ENCODE measurements at places on chromosomes 6 and 20.
A peak's percentile ranks its signal among the peaks of the same experiment; 100 is the strongest.

GRCh38 chr6:157265635-157266034 is 57.7 kb downstream of the TMEM242 start:
- no peak for DNase-seq

DNA sequence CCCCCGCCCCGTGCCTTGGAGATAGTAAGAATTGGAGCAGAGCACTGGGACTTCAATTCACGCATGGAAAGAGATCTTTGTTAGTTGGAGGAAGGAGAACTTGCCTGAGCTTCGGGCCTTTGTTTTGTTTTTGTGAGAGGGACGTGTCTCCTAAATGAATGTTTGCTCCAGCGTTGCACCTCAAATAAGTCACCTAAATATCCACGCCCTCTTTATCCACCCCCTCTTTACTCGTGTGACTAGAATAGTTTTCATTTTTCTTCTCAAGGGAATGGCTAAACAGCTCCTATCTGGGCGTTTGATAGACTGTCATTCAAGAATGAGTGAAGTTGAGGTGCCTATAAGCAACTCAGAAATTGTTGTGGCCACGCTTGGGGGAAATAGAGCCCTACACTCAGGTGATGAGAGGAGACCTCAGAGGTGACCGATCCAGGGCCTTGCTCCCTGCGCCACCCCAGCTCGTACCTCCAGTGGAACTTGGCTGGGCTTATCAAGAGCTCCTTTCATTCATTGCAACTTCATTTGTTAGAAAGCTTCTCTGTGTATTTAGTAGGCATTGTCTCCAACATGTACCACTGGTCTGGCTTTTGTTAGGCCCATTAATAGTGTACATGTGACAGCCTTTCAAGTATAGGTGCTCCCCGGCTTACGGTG is 861 bp downstream of the PCMTD2 start:
- DNase-seq: no peak

GRCh38 chr6:53744321-53744720 is 50.5 kb upstream of the LRRC1 start:
- no peak for DNase-seq

- DNase-seq: no peak
Measured at GRCh38 chr6:116528780-116529179, 16.7 kb downstream of the TRAPPC3L start.

DNA sequence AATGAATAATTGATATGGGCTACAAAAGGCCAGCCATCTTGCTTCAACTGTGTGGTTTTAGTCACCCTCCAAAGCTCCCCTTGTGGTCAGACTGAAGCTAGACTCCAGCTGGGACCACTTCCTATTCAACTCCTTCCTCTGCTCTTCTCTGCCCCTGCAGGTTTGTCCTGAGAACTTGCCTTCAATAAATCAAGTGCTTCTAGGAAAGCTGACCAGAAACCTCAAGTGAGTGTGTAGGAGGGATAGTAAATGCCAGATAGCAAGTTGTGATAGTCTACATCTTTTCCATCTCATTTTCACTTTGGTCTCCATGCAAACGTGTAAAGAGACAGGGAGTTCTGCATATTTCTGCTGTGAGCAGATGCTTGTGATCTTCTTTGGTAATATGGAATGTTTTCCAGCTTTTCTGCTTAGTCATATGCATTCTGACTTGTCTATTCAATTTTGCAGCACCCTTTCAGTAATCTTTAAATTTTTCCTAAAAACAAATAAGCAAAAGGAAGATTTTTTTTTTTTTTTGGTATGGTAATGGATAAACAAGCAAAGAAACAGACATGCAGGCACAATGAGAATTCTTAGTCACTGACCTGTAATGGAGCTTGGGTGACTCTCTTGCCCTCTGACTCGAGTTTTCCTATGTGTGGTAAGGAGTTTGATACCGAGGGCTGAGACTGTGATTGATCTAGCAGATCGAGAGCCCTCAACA is 201.3 kb upstream of the BTBD3 start:
- DNase-seq: peak; percentile 35

DNA sequence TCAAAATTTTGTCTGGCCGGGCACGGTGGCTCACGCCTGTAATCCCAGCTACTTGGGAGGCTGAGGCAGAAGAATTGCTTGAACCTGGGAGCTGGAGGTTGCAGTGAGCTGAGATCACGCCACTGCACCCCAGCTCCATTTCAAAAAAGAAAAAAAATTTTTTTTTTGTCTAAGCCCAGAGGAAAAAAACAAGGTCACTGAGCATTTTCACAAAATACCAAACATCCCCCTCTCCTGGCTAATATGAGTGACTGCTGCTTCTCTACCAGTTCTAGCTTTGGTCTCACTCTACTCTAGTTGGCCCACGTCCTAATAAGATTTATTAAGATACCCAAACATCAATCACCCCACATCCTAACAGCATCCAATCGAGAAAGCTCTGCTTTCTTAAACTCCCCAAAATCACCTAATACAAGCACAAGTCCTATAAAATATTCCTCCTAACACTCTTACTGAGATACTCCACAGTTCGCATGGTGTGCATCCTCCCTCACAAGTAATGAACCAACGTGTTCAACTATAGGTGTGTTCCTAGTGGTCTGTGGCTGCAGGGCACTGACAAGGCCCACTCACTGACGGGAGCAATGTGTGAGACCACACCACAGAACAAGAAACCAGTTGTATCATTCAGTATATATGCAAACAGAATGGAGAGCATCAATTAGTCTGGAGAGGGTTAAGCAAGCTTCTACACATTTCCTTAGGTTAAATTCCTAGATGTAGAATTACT is 64.2 kb downstream of the FKBP5 start:
- no peak for DNase-seq

- no peak for DNase-seq
Measured at GRCh38 chr6:1075444-1075843, 236.5 kb upstream of the FOXQ1 start.

- no peak for DNase-seq
Measured at GRCh38 chr6:141033101-141033500, 1099.6 kb upstream of the GJE1 start.

DNA sequence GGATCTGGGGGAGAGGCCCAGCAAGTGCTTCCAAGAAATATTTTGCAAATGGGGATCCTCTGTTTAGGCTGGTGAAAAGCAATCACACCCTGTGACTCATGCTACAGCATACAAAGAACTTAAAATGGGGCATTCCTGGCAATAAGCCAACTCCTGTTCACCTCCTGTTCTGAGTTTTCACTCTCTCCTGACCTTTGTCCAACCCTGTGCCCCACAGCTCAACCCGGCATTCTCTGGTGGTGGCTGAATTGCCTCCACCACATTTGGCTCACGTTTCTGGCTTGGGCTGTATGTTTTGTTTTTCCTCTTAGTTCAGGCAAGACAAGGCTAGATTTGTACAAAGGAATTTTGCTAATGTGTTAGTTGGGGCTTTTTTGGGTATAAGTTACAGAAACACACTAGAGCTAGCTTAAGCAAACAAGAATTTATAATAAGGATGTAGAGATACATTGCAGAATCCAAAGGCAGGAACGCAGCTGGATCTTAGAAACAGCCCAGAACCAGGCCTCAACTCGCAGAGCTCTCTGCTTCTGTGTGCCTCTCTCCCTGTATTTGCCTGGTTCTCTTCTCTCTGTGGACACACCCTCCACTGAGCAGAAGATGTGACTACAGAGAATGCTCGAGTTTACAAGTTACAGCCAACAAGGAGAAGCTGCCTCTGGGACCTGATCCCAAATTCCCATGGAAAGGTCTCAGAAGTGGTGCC is 9.4 kb downstream of the ABCC10 start:
- peak; percentile 72 for DNase-seq

GRCh38 chr6:122652431-122652830 is 42.2 kb downstream of the PKIB start:
- no peak for DNase-seq

- no peak for DNase-seq
Measured at GRCh38 chr6:137241481-137242038, 22.4 kb upstream of the IFNGR1 start.

DNA sequence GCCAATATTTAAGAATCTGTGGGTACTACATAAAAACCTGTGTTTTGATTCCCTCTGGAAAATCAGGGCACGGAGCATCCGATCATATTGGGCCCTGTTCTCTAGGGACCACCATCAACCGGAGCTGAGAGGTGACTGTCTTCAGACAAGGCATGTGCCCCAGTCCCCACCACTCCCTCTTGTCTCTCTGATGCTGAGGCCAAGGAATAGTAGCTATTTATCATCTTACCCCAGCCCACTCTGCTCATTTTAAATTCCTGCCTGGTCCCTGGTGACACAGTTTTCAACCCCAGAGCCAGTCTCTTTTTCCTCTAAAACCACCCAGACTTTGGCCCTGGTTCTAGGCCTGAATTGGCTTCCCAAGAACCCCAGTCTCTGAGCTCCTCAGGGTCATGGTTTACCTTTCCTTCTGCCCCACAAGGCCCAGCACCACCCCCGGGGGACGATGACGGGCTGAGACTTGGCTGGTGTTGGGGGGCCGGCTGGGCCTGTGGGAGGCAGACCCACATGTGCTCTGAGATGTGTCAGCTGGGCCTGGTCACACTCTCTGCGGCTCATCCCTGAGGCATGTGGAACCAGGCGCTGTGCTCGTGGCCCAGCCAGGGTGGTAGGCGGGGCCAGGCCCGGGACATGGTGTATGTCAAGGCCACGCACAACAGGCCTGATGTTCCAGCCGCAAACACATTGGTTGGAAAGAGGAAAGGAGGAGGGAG is 114.4 kb downstream of the CEBPB start:
- DNase-seq: peak; percentile 98
